ENCODE measurements at places on chromosomes 3 and 15.
A peak's percentile ranks its signal among the peaks of the same experiment; 100 is the strongest.

- DNase-seq, result no peak
Measured at GRCh38 chr3:51283421-51283820, 101.7 kb upstream of the MANF start.

- peak; percentile 54 for DNase-seq
Measured at GRCh38 chr3:48661501-48662144, 1.1 kb downstream of the CELSR3 start.

DNA sequence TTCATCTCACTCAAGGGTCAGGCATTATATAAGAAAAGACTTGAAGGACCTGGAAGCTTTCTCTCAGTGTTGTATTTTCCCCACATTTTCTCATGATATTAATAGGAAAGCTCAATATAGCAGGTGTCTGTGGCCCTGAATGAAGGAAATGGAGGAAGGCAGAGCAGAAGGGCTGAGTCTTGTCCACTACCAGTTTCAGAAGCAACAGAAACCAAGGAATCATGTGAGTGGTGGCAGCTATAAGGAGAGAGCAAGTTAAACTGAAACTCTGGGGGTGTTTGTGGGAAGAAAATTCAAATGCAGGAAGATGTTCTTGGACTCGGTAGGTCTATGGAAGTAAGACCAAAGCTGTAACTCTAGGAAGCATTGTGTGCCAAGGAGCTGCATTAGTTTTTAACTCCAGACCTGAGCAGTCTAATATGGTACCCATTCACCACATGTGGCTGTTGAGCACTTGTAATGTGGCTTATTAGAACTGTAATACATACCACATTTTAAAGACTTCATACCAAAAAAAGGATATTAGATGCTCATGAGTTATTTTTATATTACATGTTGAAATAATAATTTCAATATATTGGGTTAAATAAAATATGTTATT, 278.8 kb upstream of the GADL1 start:
- no peak for DNase-seq

DNA sequence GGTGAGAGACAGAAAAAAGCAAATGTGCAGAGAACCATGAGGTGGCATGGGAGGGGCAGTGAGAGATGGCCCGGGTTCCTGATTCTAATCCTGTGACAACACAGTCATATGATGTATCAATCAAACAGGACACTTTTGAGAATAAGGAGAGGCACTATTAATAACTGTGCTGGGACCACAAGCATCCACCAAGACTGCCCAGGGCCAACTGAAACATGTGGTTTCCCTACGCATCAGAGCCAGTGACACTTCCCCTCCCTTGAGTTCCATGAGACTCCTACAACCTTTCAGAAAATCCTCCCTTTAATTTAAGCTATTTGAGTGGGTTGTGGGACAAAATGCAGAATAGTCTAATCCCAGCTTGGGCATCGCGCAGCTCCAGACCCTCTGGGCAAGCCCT, 17.4 kb downstream of the SH3BP5 start:
- no peak for DNase-seq

DNA sequence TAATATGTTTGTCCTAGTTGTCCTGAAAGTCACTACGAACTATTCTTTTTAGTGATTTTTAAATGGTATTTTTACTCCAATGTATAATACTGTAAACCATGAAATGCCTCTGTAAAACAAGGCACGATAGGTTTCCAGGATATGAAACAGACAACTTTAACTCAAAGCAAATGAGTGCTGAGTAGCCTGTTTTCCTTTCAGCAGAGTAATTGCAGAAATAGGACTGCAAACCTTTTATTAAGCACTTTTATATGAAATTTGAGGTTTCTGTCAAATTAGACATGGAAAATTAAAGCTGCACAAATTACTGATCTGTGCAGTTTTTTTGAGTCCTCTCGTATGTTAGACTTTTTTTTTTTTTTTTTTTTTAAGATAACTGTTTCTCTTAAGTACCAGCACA, 16.2 kb downstream of the AKAP13 start:
- no peak for DNase-seq

DNA sequence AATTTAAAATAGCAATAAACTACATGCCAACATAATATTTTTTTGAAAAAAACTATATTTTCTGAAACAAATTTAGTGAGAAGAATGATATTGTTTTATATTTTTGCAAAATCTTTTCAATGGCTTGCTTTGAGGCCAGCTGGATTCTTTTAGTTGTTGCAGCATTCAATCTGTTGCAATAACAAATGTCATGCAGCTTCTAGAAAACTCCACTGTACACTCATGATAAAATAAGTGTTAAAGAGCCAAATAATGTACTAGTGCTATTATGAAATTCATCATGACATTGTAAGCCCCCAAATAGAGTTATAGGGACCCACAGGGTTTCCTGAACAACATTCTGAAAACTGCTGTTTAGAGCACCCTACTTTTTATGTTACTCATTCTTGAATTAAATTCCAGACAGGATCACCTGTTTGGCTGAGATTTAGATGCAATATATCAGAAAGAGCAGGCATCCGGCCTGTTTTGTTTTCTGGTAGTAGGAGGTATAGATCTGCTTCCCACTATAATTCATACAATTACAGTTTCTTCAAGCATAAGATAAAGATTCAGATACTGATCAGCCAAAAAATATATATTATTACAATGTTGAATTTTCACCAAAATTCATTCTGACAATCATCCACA, 703.0 kb upstream of the ZNF385D start:
- no peak for DNase-seq

DNA sequence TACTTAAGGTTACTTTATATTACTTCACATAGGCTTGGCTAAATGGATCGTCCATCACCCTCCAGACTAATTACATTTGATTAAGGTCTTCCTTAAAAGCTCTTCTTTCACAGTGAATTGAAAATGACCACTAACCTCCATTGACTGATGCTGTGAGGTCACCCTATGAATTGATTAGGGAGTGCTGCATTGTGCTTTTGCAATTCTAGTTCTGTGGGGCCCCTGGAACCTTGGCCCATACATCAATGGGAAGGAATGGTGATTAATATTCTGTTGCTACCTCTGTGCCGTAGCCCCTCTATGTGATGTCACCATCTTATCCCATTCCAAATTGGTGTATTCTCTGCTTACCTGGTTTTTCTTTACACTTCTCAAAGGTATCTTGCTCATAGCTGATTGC, 682.2 kb downstream of the SQOR start:
- DNase-seq, result no peak

DNA sequence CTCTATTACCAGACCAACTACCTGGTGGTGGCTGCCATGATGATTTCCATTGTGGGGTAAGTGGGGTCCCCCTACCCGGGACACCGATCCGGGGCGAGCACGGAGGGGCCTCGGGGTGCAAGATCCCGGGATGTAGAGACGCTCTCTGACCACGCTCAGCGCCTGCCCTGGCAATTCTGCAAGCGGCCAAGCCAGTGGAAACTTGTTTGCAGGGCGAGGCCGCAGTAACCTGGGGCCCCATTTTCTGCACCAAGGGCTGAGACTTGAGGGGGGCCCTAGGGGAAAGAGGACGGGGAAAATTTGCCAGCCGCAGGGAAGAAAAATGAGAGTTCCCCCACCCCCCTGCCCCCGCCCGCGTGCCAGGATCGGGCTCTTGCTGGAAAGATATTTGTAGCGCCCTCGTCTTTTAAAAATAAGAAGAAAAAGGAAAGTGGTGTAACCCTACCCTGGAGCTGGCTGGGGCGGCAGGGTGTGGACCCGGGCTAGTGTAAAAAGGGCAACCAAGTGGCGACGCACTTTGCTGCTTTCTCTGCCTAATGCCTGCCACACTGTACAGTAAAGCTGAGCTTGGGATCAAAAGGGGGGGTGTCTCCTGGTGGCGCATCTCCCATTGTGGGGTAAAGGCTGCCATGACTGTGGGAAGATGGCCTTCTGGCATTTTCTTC, 563 bp downstream of the ARL6IP5 start:
- DNase-seq, result no peak

- DNase-seq, result no peak
Measured at GRCh38 chr3:122974764-122975162, 52.8 kb downstream of the SEMA5B start.

GRCh38 chr15:80502782-80503181, 98.6 kb downstream of the ARNT2 start:
- DNase-seq, result no peak

DNA sequence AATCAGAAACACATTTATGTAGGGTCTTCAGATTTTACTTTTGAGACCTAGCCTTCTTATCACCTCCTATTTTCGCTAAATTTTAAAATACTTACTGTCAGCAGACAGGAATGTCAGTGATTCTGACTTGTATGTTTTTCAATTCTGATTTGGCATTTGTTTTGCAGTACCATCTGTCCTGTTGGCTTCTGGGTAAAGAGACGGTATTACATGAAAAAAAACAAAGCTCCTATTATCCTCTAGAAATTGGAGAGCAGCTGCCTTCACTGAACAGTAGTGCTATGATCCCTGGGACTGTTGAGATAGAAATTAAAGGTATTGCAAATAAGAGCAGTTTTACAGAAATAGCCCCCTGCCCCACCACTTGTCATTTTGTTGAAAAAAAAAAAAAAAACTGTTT, 8.4 kb downstream of the ARMC8 start:
- DNase-seq, result no peak

- no peak for DNase-seq
Measured at GRCh38 chr15:72835294-72835890, 51.8 kb upstream of the ADPGK start.

DNA sequence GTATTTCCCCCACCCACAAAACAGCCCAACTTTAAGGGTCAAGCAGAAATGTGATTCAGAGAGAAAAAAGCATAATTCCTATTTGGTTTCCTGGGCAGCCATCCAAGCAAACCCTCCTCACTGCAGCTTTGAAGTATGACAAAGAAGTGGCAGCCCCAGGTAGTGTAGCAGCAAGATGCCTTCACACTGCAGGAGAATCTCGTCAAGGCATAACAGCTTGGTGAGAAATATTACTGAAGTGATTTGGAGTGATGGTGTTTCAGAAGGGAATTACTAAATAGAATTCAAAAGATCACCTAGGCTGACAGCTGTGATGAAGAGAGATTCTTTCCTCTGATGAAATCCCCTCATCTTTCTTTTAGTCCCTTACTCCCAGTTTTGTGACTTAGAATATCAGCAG, 173.9 kb downstream of the PYDC2 start:
- no peak for DNase-seq

- no peak for DNase-seq
Measured at GRCh38 chr3:188257384-188258026, 103.5 kb downstream of the LPP start.

- DNase-seq, result no peak
Measured at GRCh38 chr3:2876362-2876761, 233.8 kb downstream of the IL5RA start.

DNA sequence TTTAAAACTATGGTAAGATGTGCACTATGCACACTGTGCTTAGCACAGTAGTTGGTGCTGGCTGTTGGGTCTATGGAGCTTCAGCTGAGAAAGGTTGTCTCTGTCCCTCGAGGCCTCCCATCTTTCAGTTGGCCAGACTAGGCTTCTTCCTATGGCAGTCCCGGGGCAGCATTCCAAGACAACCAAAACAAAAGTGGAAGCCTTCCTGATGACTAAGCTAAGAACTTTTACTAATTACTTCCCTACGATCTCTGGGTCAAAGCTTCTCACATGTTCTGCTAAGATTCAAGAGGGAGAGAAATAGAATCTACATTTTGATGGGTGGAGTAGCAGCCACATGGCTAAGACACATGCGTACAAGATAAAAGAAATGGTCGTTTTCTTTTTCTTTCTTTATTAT, 342.8 kb downstream of the TUSC7 start:
- DNase-seq, result no peak

All from stimulated activated CD4-positive, alpha-beta T cell treated with anti-CD3 and anti-CD28 coated beads, Interleukin-4, amount 100 ng/mL, for 4 hours (primary cell).